ENCODE measurements at places on chromosomes 16 and 17.

DNA sequence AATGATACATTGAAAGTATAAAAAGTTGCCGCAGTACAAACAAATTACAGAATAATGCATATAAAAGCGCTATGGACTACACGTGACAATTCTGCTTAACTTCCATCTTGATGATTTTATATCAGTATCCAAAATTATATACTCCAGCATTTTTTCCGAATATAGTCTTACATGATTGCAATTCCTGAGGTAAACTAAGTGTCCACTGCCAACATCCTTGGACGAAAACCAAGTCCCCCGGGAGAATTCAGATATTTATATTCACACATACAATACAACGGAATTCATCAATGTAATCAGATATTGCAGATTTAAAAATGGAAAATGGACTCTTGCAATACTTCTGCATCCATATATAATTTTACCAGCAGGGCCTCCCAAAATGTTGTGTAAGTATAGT lies 8.9 kb upstream of the MYH11 start:
- no peak for DNase-seq

- no peak for DNase-seq
Measured at GRCh38 chr17:56978441-56979090, 635 bp downstream of the SCPEP1 start.

DNA sequence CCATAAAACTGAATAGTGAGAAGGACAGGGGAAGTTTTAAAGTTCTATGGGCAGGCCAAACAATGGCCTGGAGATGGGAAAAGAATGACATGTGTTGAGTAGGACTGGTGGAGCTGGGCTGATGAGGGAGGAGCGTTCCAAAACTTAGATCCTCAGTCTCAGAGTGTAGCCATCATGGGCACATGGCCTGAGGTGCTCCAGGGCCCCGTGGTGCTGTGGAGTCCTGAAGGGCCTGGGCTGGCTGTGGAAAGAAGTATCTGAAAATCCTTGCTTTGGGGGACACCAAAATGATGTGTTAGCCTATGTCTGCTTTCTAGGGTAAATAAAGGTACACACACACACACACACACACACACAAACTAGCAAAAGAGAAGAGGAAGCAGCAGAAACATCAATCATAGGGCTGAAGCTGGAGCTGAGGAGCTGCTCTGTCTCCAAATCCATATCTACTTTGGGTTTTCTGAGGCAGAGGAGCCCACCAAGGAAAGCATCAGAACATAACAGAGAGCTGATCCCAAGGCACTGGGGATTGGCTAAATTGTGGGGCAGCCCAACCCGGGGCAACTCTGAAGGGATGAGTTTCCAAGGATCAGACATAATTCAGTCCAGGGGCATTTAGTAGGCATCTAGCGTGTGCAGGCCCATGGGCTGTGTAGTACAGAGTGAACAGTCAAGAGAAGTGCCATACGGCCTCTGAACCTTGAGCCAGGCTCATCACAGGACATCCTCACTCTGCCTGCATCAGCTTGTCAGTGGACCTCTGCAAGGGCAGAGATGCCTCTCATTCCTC lies 85.2 kb downstream of the C16orf78 start:
- no peak for DNase-seq

GRCh38 chr17:39461113-39461925 lies at the start of gene CDK12:
CDK12 (plus strand) TSS chr17:39461486; CDS start chr17:39462072, 586 bp downstream.
- DNase-seq, result peak; percentile 100

GRCh38 chr16:10868596-10869469 lies 8.2 kb upstream of the CIITA start:
- no peak for DNase-seq

GRCh38 chr17:47305302-47305923 lies 18.3 kb upstream of the EFCAB13 start:
- no peak for DNase-seq

DNA sequence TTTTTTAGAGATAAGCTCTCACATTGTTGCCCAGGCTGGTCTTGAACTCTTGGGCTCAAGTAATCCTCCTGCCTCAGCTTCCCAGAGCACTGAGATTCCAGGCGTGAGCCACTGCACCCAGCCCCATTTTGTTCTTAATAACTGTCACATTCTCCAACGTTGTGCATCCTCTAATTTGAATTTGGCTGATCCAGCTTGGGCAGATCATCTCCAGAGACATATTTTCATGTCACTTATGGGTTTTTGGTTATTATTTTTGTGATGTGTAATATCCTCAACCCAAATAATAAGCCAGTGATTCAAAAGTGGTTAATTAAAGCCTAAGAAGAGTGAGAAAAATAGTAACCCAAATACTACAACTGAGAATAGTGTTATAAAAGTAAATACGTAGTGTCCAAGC lies 16.2 kb upstream of the COL1A1 start:
- DNase-seq, result no peak

- DNase-seq, result peak; percentile 72
Measured at GRCh38 chr17:81097134-81097942, 62.4 kb downstream of the BAIAP2 start.

GRCh38 chr16:31033709-31034492 lies 543 bp downstream of the STX4 start:
- DNase-seq, result peak; percentile 94

DNA sequence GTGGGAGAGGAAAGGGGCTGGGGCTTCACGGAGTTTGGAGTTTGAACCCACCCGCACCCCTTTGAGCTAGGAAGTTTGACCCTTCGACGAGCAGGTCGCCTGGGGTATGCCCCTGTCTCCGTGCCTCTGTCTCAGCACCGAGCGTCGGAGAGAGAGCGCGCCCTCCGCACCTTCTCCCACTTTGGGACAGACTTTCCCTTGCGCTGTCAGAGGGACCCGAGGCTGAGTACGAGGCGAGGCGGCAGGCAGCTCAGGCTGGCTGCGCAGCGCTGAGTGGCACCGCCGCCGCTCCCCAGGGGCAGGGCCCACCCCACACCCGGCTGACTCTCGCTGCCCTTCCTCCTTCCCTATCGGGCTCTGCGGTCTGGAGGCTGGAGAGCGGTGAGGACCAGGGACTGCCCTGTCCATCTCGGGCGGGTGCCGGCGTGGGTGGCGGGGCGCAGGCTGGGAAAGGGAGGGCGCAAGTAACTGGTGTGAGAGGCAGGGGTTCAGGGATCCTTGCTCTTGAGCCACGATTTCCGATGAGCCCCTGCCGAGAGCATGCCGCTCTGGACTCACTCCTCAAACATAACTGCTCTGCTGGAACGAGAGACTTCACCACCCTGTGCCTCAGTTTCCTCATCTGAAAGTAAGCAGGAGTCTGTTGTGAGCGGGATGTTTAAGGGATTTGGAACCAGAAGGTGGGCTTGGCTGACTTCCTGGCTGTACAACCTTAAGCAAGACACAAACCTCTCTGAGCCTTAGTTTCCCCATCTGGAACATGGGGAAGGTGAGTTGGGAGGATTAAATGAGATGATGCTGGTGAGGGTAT lies 981 bp downstream of the BEAN1 start:
- peak; percentile 57 for DNase-seq

GRCh38 chr17:46869296-46869695 lies 17.9 kb downstream of the WNT9B start:
- DNase-seq, result no peak
